Activated T-helper 1 cell treated with anti-CD3 and anti-CD28 coated beads, Interleukin-2, amount 50 U/mL, for 16 hours (primary cell): ENCODE measurements at places on chromosomes 4 and X.

GRCh38 chr4:153333874-153334273 is 10.6 kb upstream of the MND1 start:
- DNase-seq = no peak

DNA sequence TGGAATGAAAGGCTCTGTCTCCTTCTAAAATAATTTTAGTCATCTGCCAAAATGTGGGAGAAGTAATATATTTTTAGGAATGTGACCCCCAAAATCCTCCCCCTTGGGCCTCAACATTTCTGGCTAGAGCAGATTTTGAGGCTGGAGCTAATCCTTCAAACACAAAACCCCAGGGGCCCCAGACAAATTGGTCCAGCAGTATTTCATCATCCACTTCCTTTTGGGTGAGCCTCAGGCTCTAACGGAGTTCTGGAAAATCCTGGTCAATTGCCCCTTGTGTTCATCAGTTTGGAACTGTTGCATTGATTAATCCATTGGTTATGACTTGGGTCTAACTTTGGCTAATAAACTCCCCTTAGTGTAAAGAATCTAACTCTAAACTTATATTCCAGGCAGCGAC is 67.4 kb upstream of the PCDH19 start:
- DNase-seq = no peak

- DNase-seq = no peak
Observed at GRCh38 chr4:86587381-86588140, 6.6 kb upstream of the PTPN13 start.

GRCh38 chr4:86152454-86152853 is 207.4 kb downstream of the MAPK10 start:
- DNase-seq = no peak

- no peak for DNase-seq
Observed at GRCh38 chrX:77918568-77918967, 8.1 kb downstream of the ATP7A start.
